ENCODE measurements at places on chromosomes 6 and 20. TPM values are rescaled to one million over a fixed set of nuclear protein-coding genes. Genes with fewer than 3 reads are reported as not detected.

GRCh38 chr6:98560841-98561240 lies 273.5 kb upstream of the POU3F2 start:
- no peak for DNase-seq

DNA sequence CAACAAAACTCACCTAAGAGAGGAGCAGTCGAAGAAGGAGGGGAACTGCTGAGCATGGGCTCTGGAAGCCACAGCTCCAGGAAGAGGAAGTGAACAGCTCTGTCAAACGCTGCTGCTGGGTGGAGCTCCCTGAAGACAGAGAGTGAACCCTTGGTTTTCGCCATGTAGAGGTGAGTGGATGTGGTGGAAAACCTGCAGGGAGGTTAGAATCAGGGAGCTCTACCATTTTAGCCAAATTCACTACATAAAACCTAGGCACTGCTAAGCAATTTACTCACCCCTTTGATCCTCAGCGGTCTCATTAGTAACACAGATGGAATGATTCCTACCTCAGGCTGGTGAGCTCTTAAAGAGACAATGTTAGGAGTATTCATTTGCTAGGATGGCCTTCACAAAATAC lies 19.4 kb upstream of the TFAP2A start:
- no peak for DNase-seq

DNA sequence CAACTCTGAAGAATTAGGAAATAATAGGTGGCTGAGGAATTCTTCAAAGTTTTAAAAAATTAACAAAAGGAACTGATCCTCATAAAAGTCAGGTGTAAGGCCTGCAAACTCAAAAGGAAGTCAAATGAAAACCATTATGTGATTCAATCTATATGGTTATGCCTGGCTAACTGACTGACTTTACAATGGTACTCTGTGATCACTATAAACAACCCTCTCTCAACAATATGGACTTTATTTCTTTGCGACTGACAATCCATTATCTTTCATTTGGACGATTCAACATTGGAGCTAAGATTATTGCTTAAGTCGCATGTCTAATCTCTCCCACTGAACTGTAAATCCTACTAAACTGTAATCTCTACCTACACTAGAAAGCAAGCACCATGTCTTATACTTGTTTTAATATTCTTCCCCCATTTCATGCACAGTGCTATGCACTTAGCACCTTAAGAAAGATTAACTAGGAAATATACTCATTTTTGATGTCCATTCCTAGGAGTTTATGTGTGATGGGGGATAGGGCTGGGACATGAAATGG lies 1.4 kb downstream of the STK38 start:
- no peak for DNase-seq

GRCh38 chr20:62294516-62294915 lies 8.3 kb upstream of the ADRM1 start:
- DNase-seq, result no peak

- no peak for DNase-seq
Measured at GRCh38 chr20:42474646-42475045, 715.1 kb downstream of the PTPRT start.

DNA sequence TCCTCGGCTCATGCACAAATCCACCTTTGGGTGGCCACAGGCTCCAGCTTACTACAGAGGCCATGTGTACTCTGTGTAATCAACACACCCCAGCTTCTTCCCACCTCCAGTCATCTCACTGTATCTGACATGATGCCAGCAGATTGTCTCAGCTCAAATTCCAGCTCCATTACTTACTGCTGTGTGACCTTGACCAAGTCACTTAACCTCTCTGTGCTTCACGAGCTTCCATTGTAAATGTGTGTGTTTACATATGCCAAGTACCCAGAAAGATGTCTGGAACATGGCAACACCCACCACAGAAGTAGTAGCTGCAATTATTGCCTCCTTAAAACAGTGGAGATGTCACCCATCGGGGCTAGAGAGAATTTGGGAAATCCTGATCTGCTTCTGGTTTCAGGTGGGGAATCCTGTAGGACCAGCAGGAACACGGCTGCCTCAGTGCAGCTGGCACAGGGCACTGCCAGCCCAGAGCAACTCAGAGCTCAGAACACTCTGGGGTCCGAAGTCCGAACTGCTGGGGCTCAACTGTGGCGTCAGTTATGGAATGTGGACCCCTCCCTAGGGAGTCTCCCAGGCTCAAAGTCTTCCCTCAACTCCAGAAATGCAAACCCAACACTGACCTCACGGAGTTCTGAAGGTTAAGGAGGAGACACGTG lies 21.2 kb upstream of the HLA-B start:
- DNase-seq, result no peak

DNA sequence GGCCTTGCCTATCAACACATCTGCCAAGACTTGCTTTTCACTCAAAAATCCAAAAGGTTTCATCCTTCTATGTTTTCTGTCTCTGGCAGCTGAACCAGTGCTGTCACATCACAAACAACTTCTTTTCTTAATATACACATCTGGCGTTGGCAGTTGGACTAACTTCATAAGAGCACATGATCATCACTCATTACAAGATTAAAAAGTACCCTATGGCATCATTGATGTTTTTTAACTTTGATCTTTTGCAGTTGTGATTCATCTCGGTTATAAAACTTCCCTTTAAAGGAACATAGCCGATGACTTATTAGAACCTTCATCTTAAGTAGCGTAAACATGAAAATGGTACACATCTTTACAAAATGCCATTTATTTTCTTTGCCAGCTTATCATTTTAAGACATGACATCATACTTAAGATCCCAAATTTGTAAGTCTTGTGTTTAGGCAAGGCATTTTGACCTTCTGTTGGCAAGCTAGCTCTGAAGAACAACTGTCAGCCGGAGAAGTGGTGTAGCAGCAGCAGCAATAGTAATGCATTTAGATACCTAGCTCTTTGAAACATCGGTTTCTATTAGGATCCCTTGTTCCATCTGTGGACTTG lies 64.2 kb upstream of the SUPT3H start:
- DNase-seq, result peak; percentile 66

GRCh38 chr6:117237561-117237960 lies 27.8 kb upstream of the VGLL2 start:
- no peak for DNase-seq

- no peak for DNase-seq
Measured at GRCh38 chr6:144307880-144308279, 22.7 kb downstream of the UTRN start.

DNA sequence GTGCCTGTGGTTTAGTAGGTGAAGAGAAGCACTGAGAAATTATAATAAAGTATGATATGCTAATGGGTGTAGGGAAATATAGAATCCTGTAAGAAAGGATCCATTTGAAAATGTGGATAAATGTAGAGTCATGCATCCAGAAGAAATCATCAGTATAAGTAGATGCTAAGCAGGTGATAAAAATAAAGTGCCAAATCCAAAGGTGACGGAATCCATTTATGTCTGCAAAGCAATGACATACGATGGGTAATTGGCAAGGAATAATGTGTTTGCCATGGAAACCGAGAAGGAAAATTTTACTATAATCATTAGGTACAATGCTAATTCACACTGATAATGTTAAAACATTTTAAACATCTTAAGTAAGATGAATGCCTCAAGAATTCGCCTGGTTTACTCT lies 163.0 kb downstream of the OPN5 start:
- DNase-seq, result no peak

- DNase-seq, result peak; percentile 49
Measured at GRCh38 chr6:118501765-118502164, 46.3 kb upstream of the PLN start.

- DNase-seq, result no peak
Measured at GRCh38 chr6:81396916-81397315, 355.6 kb downstream of the TENT5A start.

GRCh38 chr6:139587469-139587868 lies 213.0 kb upstream of the CITED2 start:
- DNase-seq, result peak; percentile 94

GRCh38 chr6:109491207-109491938 lies 8.4 kb upstream of the ZBTB24 start:
- DNase-seq, result no peak

DNA sequence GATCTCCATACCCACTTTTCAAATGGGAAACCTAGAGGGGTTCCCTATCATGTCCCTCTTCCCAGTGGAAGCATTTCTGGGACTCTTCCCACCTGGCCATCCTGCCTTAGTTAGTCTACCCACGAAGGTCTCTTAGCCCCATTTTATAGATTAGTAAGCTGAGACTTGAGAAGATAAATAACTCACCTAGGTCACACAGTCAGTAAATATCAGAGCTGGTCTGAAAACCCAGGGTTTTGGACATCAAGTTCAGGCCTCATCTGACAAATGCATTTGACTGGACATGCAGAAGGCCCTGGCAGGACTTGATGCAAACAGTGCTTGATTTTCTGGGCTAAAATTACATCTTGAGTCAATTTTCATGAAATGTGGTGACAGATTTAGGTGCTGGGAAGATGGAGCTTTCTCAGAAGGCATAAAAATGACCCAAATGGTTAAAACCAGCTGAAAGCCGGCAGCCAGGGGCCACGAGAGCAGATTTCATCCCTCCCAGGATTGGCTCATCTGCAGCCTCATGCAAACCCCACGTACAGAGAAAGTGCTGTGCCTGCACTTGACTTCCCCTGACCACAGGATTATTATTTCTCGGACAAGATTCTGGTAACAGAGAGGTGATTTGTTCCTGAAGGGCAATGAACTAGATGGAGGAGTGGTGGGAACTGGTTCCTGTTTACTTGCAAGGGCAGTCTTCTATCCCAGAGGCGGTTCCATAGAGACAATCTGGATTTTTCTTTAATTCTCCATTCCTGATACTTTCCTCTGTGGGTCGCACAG lies 23.1 kb downstream of the CPNE5 start:
- no peak for DNase-seq

DNA sequence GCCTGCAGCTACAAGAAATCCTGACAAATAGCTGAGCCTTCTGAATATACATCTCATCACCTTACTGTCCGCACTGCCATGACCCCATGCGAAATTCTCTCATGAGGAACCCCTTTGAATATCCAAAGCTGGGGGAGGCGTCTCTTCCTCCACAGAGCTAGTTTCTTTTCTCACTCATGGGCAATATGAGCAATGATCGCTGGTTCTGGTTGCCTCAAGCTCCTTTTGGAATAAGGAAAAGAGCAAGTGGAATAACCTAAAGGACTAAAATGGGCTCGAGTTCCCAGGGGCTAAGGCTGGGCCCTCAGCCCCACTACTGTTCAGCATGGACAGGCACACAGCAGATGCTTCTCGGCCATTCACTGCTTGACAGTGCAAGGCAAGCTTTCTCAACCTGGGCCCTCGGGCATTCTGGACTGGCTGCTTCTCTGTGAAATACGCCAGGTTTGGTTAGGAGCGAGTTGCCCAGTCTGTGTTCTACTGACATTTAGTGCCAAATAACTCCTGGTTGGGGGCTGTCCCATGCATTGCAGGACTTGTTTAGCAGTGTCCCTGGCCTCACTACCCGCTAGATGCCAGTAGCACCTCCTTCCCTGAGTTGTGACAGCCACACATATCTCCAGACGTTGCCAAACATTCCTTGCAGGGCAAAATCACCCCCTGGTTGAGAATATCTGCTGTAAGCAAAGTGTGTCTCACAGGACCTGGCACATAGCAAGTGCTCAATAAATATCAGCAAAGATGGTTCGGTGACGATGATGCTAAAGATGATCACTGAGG lies 156.8 kb downstream of the CEBPB start:
- DNase-seq, result no peak

GRCh38 chr6:56434606-56435005 lies 187.2 kb upstream of the COL21A1 start:
- DNase-seq, result no peak

DNA sequence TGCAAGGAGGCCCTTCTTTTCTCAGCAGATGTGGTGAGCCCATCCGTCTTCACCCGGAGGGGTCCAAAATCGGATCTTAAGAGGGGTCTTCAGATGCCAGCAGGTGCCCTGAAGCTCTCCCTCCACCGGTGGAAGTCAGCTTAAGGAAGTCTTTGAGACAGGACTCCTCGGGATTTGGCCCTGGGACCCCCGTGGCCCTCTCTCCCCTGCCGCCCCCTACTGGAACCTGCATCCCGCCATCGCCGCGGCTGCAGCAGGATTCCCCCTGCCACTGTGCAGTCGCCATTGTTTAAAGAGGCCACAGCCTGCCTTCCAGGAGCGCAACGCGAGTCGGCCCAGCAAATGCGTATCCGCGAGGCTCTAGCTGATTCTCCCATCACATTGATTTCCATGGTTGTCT lies 292.5 kb upstream of the ZNF337 start:
- DNase-seq, result no peak

GRCh38 chr6:139580592-139581484 lies 206.4 kb upstream of the CITED2 start:
- DNase-seq, result no peak

GRCh38 chr6:120108061-120108795 lies 758.7 kb upstream of the MAN1A1 start:
- DNase-seq, result no peak

DNA sequence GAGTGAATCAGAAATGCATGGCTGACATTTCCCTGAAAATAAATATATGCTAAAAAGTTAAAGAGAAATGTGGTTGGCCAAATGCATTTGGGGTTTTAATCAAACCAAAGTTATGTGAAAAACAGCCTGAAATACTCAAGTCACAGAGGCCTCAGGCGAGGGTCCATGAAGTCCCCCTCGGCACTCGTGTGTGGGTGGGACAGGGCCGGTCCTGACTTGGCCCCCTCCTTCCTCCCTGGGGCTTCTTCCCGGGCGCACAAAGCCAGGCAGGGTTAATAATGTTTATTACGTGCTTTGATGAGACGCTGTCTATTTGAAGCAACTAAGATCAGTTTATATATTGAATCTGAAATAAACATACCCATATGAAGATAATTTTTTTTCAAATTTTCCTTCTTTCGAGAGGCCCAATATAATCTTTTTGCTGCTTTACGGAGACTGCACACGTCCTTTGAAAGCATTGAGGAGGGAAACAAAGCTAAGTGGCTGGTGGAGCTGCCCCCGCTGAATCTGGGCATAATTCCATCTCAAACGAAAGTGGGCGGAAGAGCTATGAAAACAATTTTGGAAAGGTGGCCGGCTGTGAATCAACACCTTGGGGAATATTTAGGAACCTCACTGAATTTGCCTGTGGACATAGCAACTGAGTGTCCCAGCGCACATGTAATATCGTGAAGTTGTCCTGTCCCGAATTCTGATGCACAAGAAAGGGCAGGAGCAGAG lies 55.8 kb upstream of the SMOC2 start:
- no peak for DNase-seq

DNA sequence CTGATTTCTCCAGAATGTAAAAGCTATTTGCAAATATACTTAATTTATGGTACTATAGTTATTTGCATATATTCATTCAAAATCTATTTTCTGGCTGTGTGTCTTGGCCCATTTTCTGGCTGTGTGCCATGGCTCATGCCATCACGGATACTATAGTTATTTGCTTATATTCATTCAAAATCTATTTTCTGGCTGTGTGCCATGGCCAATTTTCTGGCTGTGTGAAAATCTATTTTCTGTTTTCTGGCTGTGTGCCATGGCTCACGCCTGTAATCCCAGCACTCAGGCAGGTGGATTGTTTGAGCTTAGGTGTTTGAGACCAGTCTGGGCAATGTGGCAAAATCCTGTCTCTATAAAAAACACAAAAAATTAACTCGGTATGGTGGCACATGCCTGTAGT lies 28.9 kb upstream of the RIPK1 start:
- DNase-seq, result no peak

The C6orf163 gene
- total RNA-seq, result 2.9 TPM

The MOG gene
- not detected for total RNA-seq

The STK4 gene
- 28.0 TPM for total RNA-seq

The SNAP25 gene
- total RNA-seq, result 8.6 TPM

The GSS gene
- total RNA-seq, result 71.2 TPM

The IP6K3 gene
- total RNA-seq, result 2.6 TPM

The FILIP1 gene
- total RNA-seq, result 0.32 TPM

The CDH4 gene
- total RNA-seq, result 1.3 TPM

The TBXT gene
- total RNA-seq, result not detected

The C4B gene
- 9.9 TPM for total RNA-seq

The VNN1 gene
- total RNA-seq, result under 0.01 TPM

The POU5F1 gene
- total RNA-seq, result not detected

The TREM2 gene
- total RNA-seq, result not detected

The TINAG gene
- total RNA-seq, result not detected

The COL12A1 gene
- total RNA-seq, result 1,107 TPM

Data from fibroblast of villous mesenchyme (primary cell).